ENCODE measurements at places on chromosomes 16 and 17. TPM values are rescaled to one million over a fixed set of nuclear protein-coding genes. Genes with fewer than 3 reads are reported as not detected.

The CHTF8 gene
- total RNA-seq = 67.7 TPM

The NXPH3 gene
- not detected for total RNA-seq

The CES3 gene
- 1.3 TPM for total RNA-seq

The FAM83G gene
- 17.9 TPM for total RNA-seq
